Stimulated activated CD4-positive, alpha-beta T cell treated with anti-CD3 and anti-CD28 coated beads, Interleukin-2, amount 100 ng/mL, for 24 hours (primary cell): ENCODE measurements at places on chromosomes 2 and 18.

DNA sequence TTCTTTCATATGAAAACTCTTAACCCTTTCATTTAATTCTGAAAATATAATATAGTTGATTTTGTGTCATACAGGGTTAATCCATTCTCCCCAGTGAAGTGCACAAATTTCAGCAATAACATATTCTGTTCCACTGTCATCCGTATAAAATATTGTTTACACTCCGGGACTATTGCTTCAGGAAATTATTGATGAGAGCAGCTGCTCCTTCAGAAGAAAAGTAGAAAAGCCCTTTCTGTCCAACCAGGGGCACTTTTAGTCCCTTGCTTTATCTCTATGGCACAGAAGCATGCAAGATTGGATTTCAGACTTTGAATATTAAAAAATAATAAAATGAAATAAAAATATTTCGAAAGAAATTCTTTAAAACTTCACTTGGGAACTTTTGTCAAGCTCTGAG is 535.7 kb upstream of the SLC39A10 start:
- no peak for DNase-seq

GRCh38 chr2:240930096-240930630 is 24.0 kb downstream of the CROCC2 start:
- DNase-seq = no peak

GRCh38 chr2:217858519-217859491 is 144.0 kb downstream of the TNS1 start:
- no peak for DNase-seq

- no peak for DNase-seq
These were observed 390.9 kb upstream of the SMIM21 start for GRCh38 chr18:75818383-75818782.

DNA sequence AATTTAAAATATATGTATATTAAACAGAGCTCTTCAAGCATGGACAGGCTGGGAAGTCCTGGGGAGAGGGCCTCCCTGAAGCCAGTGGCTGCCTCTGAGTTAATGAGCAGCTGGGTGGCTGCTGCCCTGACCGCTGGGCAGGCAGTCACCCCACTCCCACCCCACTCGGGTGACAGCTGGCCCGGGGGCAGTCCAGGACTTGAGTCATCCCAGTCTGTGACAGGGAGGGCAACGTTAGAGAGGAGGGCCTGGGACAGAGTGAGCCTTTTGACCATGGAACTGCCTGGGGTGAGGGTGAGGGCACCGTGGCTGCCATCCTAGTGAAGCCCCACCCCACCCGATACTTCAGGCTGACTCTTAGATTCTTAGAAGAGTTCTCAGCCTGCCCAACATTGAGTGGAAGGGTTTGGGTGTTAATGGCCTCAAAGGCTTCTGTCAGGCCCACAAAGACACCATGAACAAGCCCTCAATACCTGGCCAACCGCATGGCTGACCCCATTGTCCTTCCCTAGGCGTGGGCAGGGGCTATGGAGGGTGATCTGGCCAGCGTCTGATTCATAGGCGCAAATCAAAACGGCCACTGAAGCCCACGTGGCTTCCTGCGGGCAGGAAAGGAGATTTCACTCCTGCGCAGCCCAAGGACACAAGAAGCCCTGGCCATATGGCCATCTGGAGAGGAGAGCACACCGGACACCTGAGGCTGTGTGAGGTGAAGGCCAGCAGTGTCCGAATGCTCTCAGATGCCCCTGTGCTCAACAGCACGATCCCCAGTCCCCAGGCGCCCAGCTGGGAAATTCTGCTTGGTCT is 47.5 kb downstream of the MRPS5 start:
- DNase-seq = no peak

DNA sequence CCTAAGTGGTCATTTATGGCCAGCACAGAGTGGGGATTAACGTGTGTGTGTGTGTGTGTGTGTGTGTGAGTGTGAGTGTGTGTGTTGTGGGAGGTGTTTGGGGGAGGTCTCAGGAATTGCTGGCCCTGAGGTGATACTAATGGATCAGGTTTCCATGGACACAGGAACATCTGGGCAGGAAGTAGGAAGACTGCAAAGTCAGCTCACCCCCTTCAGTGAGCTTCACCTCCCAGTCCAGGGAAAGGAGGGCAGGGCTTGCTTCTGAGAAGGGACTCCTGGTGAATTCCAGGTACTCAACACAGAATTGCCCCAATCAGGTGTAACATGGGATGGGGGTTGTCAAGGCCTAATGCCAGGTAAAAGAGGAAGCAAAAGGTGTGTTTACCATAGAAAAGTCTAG is 30.3 kb upstream of the IL1R1 start:
- DNase-seq = no peak

GRCh38 chr2:133331436-133331835 is 236.8 kb downstream of the NCKAP5 start:
- DNase-seq = no peak

DNA sequence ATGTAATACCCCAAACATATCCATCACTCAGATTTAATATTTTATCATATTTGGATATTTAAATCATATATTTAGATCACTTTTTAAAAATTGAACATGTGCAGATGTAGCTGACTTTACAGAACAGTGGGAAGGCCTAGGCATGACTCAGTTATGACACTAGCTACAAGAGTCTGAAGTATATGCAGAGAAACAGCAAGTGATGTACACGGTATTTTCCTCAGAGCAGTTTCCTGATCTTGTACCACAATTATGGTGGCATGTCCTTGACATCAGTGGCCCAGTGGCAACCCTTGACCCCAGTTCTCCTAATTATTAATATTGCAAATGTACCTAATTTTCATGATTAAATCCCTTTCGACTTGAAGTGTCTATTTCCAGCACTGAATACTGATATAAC is 28.2 kb downstream of the CDKL4 start:
- no peak for DNase-seq
